ENCODE measurements at places on chromosomes 3 and 15.
A peak's percentile ranks its signal among the peaks of the same experiment; 100 is the strongest.

- DNase-seq: no peak
Observed at GRCh38 chr3:52205727-52206372, 7.9 kb downstream of the ALAS1 start.

GRCh38 chr15:82917249-82917648, 35.3 kb downstream of the HOMER2 start:
- no peak for DNase-seq

GRCh38 chr3:46670891-46671427, 22.5 kb downstream of the ALS2CL start:
- DNase-seq: no peak

DNA sequence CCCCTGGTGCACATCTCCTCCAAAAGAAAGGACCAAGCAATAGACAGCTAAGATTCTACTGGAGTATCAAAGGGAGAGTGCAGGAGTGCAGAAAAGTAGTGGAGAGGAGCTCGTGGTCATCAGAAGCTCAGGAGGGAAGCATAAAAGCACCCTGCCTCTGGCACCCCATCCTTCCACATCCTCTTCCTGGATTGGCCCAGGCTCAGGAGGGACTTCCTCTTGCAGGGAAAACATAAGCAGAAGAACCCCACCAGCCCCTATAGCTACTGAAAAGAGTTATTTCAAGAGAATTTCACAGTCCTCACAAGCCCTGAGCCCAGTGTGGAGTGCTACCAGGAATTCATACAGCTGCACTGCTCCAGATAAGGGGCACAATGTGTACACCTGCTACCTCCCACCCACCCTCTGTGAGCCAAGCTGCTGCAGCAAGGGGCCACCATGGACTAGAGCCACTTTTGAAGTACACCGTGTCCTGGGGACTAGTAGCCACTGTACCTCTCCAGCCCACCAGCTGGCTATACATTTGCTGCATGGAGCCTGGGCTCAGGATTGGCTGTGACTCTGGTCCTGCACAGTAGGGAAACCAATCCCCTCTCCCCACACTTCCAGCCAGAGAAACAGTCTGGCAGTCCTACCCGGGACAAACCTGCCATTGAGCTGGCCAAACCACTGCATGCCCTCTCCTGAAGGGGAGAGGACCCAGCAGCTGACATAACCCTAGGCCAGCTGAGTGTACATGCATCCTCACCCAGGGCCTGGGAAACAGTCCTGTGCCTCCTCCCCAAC, 43.0 kb downstream of the CD200R1 start:
- DNase-seq: peak; percentile 24

DNA sequence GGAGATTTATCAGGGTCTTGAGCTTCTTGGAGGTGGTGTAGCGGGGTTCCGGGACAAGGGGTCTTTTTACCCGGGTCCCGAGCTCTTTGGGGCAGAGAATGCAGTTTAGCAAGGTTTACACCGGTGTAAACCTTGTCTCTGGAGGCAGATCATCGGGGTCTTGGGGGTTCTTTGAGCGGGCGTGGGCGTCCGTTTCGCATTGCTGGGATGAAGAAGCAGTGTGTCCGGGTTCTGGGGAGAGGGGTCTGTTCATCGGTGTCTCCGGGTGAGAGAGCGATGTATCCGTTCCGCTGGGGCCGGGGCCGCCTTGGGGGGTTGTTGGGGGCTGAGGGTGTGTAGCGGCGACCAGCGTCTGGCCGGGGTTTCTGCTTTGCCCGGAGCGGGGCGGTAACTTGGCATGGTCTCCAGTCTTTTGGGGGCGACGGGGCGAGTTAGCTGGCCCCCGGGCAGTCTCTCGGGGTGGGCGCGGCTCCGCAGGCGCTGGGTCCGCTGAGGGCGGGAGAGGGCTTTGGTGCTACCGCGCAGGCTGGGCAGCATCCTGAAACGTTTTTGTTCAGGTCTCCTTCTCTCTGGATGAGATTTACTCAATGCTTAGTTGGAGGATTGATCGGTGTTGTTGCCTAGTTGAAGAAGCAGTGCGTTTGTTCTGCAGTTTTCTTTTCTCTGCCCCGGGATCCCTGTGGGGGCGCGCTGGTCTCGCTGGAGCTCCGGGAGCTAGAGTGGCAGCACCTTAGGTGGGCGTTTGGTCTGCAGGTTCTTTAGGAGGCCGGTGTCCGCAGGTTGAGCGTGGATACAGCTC, 843 bp downstream of the GLCE start:
- DNase-seq: peak; percentile 25

- no peak for DNase-seq
Observed at GRCh38 chr15:27101982-27102381, 131.0 kb downstream of the GABRG3 start.

GRCh38 chr3:139522421-139522820, 17.1 kb downstream of the RBP1 start:
- DNase-seq: no peak

GRCh38 chr15:88641959-88642452, 3.2 kb downstream of the ISG20 start:
- DNase-seq: no peak

- no peak for DNase-seq
Observed at GRCh38 chr3:191339316-191339917, 9.1 kb upstream of the UTS2B start.

GRCh38 chr3:146162561-146162960, 1.6 kb upstream of the PLOD2 start:
- DNase-seq: no peak

GRCh38 chr3:50676031-50676705, 1.4 kb downstream of the DOCK3 start:
- DNase-seq: no peak

DNA sequence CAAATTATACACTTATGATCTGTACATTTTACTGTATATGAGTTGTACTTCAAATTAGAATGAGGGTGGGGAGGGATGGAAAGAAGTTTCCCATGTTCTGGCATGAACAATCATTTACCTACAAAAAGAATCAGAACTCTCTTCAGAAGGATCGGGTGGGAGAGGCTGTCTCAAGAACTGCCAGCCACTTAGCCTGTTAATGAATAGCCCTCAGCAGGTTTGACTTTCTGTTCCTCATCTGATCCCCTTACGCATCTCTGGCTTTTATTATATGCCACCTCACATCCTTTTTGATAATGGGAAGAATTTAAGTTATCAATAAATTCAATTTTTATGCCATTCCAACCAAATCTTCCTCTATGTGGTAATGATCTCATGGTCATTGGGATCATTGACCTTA, 168.3 kb upstream of the TGFBR2 start:
- peak; percentile 58 for DNase-seq

- peak; percentile 67 for DNase-seq
Observed at GRCh38 chr15:70160803-70161565, 63.3 kb upstream of the TLE3 start.

- no peak for DNase-seq
Observed at GRCh38 chr3:99651531-99651930, 13.1 kb downstream of the COL8A1 start.

DNA sequence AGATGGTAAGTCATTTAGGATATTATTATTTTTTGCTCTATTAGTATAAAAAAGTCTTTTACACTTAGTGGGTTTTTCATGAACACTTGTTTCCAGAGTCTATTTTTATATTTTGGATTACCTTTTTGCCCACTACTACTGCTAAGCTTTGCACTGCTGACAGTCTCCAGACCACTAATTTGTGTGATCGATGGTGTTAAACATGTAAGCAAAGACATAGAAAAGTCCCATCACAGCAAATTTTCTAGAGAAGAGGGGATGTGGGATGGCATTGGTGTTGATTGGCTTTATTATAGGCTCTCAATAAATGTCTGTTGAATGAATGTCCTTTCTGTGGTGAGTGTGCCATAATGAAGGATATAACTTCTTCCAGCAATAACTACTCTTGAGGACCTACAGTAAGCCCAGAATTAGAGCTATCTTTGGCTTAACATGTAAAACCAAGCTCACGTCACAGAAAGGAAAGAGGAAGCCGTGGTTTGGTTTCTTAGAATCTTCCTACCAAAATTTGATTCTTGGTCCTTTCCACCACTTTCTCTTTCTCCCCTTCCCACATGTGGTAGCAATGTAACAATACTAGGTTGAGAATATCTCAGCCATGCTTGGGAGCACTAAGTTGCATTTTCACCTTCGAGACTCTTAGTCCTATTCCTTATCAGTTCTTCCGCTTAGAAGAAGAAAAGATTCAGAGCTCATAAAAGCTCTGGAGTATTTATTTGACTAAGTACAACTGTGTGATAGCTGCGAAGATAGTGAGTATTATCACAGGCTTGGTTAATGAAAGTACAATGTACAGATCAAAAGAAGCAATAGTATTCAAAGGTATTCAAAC, 90.6 kb upstream of the UMPS start:
- DNase-seq: peak; percentile 69

GRCh38 chr3:70182166-70182565, 130.3 kb downstream of the MDFIC2 start:
- DNase-seq: no peak
